Activated T-helper 2 cell treated with anti-CD3 and anti-CD28 coated beads, Interferon-gamma antibody, Interleukin-2, Interleukin-4, amounts not matched to agents 10 μg/mL and 5 μg/mL and 100 μg/mL, durations not matched to agents 14 hours and 24 hours and 36 hours (primary cell): ENCODE measurements at places on chromosomes 5 and 9.

DNA sequence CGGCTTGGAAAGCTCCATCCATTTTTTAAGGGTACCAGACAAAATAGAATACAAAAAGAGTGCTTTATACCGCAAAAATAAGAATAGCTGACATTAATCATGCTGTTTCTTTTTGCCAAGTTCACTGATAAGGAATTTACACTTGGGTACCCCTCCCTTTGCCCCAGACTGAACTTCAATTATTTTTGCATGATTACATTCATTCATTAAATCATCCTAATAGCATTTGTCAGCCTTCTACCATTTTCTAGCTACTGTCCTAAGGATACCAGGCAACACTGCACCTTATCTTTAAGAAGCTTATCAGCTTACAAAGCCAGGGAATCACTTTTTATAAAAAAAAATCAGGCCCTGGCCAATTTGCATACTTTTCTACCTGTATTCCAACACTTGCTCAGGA, 48.4 kb downstream of the YIPF5 start:
- no peak for DNase-seq

DNA sequence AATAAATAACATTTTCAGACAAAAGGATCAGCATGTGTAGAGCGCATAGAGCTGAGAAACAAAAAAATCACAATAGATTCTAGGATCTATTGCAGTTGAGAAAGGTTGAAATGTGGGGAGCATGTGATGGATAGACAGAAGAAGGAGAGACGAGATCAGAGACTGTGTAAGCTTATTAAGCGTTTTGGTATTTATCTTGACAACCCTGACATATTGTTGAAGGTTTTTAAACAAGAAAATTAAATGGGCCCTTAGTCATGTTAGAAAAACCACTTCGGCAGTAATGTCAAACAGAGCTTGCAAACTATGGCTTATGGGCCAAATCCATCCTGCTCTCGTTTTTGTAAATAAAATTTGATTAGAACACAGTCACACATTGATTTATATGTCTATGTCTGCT, 200.5 kb upstream of the KLF4 start:
- no peak for DNase-seq

DNA sequence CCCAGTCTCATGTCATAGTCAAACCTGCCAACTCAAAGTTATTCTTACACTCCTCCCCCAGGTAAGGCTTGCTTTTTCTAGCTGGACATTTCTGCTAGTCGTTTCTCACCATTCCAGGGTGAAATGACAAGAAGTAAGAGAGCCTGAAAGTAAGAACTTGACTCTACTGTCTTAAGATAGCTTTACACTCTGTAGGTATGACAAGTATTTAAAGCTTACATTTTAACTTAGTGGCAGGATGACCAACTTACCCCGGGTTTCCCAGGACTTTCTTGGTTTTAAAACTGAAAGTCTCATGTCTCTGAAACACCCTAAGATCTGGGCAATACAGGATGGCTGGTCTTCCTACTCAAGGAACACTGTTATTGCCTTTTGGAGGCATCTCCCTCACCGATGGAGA, 67.5 kb upstream of the PIK3R1 start:
- no peak for DNase-seq

GRCh38 chr5:80747922-80748321, 93.1 kb upstream of the DHFR start:
- no peak for DNase-seq

DNA sequence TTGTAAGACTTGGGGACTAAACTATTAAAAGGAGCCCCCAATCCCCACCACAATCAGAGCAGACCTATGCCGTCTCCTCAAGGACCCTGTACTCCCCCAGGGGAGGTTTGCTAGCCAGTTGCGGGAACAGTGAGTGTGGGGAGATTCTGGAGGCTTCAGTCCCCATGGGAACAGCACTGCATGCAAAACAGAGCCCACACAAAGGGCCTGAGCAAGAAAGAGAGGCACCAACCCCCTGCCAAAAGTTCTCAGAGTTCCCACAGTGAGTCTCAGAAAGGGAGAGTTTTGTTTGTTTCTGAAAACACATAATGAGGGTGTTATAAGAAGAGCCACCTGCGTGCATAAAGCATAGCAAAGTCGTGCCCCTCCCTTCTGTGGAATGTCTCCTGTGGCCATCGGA, 56.6 kb downstream of the CFAP90 start:
- DNase-seq = no peak

DNA sequence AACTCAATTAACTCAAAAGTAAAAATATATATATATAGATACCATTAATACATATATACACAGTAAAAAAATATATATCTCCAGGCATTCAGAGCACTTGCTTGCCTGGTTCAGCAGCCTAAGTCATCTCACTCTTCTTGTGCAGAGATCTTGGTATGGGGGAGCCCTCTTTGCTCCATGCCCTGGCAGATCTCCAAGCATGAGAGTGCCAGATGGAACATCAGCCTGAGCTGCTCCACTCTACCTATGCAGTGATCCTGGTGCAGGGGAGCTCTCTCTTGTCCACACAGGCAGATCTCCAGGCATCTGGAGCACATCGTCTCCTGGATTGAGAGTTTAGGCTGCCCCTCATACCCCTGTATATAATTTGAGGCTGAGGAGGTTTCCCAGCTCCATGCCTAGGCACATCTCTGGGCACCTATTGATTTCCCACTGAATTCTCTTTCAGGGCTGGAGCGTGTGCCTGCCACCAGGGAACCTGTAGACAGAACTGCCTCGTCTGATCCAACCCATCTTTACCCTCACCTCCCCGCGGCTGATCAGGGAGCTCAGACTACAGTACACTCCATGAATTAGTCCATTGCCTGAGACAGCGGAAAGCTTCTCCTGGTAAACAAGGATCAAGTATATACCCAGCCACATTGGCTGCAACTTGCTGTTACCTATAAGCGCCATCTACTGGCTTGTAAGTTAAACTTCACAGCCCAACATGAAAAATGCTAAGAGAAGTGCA, 342.4 kb upstream of the GRIA1 start:
- DNase-seq = no peak

DNA sequence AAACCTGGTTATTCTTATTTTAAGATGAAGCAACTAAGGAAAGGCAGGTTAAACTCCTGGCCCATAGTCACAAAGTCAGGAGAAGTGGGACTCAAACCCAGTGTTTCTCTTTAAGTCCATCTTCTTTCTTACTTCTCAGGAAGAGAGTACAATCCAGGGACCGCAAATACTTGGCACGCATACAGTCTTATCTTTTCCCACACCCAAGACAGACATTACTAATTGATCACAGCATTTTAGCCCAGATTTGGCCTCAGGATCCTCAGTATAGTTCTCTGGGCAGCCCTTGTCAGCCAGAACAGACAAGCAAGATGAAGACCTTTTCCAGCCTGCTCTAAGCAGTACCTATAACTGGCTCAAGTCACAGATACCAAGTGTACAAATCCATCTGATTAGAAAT, 125.5 kb upstream of the RAI14 start:
- no peak for DNase-seq

- DNase-seq = no peak
Observed at GRCh38 chr5:120988491-120988890, 524.4 kb downstream of the PRR16 start.

- DNase-seq = peak; percentile 33
Observed at GRCh38 chr9:133701981-133702797, 36.0 kb downstream of the SARDH start.

DNA sequence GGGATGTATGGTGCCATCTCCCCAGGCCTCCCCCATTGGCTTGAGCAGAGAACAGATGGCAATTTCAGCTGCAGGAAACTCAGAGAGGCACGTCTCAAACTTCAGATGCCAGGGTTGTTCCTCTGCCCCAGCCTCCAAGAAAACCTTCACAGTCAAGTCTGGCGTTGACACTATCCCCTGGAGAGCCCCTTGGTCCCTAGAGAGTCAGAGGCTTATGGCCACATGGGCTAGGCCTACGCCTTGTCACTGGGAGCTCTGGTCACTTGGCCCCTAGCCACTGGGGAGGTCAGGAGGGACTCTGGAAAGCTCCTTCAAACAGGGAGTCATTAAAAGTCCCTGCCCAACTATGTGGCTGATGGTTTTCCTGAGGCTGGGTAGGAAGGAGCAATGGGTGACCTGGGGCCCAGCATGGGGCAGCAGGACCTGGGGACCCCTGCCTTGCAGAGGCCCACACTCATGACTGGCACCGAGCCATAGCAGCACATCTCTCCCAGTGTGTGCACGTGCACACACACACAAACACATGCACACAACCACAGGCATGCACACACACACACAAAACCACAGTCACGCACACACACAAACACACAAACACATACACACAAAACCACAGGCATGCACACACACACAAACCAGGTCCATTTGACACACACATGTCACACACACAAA, 144.2 kb downstream of the GADD45G start:
- no peak for DNase-seq

DNA sequence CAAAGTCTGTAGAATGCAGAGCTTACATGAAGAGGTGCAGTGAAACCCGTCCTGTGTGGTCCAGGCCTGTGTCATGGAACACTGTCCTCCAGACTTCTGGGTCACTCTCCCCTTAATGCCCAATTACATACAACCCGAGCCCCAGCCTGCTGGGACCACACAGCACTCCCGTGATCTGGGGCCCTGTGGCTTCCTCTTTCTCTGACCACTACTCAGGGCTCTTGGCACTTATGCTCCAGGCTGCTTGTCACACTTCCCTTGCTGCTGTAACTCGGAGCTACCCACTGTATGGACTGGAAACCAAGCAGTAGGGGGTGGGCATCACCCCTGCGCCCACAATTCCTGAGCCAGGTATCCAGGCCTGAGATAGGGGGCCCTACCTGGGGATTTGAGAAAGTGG, 10.3 kb upstream of the IL3 start:
- DNase-seq = no peak

GRCh38 chr5:146400201-146400600, 46.9 kb upstream of the TCERG1 start:
- DNase-seq = no peak

DNA sequence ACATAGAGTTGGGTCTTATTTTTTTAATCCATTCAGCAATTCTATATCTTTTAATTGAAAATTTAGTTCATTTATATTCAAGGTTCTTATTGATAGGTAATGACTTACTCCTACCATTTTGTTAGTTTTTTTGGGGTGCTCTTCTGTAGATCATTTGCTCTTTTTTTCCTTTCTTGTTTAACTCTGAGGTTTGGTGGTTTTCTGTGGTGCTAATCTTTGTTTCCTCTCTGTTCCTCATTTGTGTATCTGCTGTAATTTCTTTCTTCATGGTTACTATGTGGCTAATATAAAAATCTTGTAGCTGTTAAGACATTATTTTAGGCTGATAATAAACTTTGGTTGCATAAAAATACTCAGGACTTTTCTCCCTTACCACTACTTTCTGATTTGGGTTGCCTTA, 181.6 kb upstream of the DMRTA1 start:
- DNase-seq = no peak

DNA sequence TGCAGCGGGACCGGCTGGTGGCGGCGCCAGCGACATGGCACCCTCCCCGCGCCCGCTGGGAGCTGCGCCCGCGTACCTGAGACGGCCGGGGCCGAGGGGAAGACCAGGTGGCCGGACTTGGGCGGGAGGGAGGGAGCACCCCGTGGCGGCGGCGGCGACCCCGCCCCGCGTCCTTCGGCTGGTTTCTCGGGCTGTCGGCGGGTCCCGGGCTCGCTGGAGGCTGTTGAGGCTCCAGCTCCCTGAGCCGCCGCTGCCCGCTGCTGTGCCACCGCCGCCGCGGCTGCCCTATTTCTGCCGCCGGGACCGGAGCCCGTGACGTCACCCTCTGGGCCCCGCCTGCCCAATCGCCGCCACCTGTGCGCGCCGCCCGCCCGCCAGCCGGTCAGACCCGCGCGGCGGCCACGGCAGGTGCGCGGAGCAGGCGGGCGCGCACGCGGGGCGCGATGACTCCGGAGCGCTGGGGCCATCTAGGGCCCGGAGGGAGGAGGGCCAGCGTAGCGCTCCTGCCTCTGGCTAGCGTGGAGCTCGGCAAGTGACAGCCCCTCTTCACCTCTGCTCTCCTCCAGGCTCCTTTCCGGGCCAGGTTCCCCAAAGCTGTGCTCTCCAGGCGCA, at the start of gene FSTL4:
FSTL4 (minus strand) TSS at position 293 of the 612 bp plus-strand sequence.
- no peak for DNase-seq

GRCh38 chr9:107547772-107548297, 58.3 kb upstream of the KLF4 start:
- DNase-seq = no peak

GRCh38 chr9:127452691-127453090, 1.4 kb downstream of the LRSAM1 start:
- DNase-seq = no peak

DNA sequence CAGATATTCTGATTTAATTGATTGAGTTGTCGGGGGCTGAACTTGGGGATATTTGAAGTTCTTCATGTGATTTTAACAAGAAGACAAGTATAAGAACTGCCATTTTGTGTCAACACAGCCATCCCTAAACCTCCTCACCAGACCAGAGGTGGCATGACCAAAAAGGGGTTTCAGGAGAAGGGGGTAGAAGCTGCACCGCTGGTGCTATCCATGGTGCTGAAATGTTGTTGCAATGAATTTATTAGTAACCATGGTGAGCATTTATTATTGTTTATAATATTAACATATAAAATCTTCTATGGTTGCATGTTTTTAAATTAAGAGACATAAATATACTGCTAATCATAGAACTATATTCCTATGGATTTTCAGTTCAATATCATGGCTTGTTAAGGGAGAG, 72.3 kb downstream of the GNA14 start:
- no peak for DNase-seq

GRCh38 chr9:68760674-68761333, 55.8 kb downstream of the PIP5K1B start:
- DNase-seq = no peak

- peak; percentile 82 for DNase-seq
Observed at GRCh38 chr9:14322211-14323082, 8.5 kb upstream of the NFIB start.
